GM10248 (cell line): ENCODE measurements at places on chromosomes 13 and 19.

- no peak for DNase-seq
These were observed 7.5 kb upstream of the SACS start for GRCh38 chr13:23440821-23441618.

DNA sequence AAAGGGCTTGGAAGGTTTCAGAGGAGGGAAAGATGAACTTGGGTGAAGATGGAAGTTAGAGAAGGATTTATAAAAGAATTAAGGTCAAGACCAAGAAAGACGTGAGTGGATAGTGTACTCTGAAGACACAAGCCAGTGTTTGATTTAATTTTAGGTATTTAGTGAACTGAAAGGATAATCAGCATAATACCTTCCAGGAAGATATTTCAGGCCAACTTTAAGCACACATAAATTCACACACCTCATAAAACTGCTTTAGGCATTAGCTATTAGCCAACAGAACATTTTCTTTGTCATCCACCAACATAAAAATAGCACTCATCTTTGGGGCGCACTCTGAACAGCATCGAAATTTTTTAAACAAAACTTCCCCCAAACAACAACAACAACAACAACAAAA, 71.7 kb upstream of the CSNK1A1L start:
- no peak for DNase-seq

DNA sequence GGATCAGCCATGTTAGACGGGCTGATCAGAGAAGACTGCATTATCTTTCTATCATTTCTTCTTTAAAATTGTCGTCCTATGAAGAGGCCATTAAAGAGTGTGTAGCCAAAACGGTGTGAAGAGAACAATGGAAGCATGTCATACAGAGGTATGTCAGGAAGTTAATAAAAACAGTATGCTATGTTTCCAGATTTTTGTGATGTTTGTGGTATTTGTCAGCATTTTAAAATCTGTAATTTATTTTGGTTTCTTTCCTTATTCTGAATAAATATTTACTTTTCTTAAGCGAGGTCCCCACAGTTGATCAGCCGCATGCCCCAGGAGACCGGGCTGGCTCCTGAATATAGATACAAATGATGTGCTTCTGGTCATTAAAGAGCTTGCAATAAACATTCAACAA, 142.9 kb upstream of the SERP2 start:
- no peak for DNase-seq

GRCh38 chr13:20174656-20175405, 14.0 kb upstream of the GJA3 start:
- peak; percentile 71 for DNase-seq

- DNase-seq = peak; percentile 1
These were observed 181.9 kb downstream of the PCDH9 start for GRCh38 chr13:67048084-67048820.

DNA sequence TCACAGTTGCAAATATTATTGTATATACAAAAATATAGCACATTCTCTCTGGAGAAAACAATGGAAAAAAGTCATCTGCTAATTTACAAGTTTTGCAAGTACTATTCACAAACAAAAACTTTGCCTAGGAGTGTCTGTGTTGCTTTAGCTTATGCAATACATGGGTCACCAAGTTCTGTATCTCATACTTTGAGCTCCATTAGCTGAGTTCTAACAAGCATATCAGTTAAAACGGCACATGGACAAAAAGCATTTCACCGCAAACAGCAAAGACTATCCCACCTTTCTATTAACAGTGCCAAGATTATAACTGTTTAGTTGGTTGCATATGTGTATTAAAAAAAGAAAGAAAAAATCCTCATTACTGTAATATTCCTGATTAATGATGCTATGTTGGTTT, 4.6 kb downstream of the SPRY2 start:
- no peak for DNase-seq

GRCh38 chr13:99383946-99384345, 76.7 kb upstream of the GPR183 start:
- no peak for DNase-seq

- DNase-seq = no peak
These were observed 174.1 kb upstream of the MYO16 start for GRCh38 chr13:108455320-108455719.

DNA sequence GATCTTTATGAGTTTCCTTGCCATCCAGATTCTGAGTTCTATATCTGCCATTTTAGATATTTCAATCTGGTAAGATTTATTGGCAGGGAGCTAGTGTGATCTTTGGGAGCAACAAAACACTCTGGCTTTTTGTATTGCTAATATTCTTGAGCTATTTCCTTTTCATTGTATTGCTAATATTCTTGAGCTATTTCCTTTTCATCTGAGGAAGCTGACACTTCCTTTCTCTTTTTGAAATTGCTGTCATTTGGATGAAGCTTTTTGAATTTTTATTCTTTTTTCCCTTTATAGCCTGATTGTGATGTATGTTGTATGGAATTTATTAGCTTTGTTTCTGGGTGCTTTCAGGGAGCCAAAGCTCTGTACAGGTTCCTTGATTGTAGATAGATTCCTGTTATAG, 873.5 kb upstream of the ATXN8OS start:
- no peak for DNase-seq

- DNase-seq = no peak
These were observed 167.5 kb upstream of the TMTC4 start for GRCh38 chr13:100842136-100842535.

DNA sequence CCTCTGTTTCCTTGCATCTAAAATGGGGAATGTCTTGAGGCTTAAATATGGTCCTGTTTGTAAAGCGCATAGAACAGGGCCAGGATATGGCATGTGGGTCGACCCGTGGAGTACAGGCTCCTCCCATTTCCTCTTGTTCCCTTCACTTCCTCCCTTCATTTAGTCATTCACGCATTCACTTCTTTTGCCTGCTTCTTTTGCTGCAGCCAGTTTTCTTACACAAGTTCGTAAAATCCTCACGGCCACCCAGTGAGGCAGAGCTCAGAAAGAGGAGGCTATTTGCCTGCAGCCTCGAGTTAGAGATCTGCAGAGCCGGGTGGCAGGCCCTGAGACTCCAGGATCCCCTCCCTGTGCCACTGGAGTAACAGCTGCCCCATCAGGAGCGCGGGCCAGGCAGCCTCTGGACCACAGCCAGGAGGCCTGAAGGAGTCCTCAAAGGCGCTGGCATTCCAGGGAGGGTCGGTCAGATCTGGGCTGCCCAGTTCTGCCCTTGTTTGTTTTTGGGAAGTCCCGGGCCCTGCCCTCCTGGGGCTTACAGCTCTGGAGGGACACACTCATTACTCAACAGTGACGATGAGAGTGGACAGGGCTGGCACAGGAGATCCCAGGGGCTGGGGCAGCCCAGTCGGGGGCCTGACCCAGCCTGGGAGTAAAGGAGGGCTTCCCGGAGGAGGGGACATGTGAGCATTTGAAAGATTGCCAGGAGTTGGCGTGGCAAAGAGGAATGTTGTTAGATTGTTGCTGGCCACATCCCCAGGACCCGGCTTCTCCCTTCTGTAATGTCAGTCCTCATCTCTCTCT, 4.6 kb downstream of the PPP5C start:
- DNase-seq = peak; percentile 27

DNA sequence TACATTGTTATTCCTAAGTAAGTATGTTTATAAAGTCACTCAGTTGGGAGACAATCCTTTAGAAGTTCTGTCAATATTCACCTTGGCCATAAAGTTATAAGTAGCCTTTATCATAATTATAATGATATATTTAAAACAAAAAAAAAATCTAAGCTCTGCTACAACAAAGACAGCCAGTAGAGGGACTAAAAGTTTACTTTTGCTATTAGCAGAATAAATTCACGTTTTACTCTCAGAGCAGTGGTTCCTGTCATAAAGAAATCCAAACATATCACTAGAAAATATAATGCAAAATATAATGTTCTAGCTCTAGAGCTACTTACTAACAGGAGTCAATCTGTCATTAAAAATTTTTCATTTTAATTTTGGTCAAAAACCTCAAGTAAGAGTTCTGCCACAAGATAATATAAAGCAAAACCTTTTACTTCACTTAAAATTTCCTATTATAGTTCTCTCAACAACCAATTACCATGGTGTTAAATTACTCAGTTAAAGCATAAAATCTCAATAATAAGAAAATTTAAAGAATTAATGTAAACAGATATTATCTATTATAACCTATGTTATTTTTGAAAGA, 17.7 kb downstream of the INTS6 start:
- no peak for DNase-seq

DNA sequence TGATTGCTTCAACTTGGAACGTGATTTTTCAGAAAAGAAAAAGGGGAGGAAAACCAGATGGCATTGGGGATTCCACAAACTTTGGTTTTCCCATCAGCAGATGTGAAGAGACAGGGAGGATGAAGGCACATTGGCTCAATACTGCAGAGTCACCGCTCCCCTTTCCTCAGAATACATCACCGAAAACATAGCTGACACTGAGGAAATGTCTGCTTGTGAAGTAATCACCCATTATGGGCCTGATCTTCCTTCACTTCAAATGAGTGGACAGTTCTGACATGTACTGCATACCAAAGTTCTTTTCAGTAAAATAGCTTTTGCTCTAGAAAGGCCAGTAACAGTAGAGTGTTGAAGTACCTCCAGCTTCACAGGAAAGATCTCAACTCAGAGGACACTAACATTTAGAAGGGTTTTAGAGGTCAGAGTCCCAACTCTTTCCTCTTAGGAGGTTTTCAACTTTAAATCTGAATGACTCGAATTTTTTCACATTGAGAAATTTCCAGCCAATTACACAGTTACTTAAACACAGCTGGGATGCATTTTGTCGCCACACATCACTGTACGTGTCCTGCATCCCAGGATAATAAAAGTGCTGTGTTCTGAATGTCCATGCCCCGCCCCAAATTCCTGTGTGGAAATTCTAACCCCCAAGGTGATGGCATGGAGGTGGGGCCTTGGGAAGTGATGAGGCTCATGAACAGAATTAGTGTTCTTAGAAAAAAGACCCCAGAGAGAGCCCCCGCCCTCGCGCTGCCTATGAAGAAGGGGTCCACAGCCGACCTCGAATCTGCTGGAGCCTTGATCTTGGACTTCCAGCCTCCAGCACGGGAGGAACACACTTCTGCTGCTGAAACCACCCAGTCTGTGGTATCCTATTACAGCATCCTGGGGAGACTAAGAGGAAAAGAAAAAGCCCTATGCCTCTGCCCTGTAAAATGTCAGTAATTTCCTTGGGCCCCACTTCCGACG, 77.7 kb downstream of the COL4A1 start:
- DNase-seq = no peak

- no peak for DNase-seq
These were observed 14.9 kb downstream of the HNRNPM start for GRCh38 chr19:8459520-8460270.

GRCh38 chr13:83100237-83100636, 782.0 kb downstream of the SLITRK1 start:
- DNase-seq = no peak

GRCh38 chr13:72561791-72562190, 165.6 kb downstream of the MZT1 start:
- no peak for DNase-seq

DNA sequence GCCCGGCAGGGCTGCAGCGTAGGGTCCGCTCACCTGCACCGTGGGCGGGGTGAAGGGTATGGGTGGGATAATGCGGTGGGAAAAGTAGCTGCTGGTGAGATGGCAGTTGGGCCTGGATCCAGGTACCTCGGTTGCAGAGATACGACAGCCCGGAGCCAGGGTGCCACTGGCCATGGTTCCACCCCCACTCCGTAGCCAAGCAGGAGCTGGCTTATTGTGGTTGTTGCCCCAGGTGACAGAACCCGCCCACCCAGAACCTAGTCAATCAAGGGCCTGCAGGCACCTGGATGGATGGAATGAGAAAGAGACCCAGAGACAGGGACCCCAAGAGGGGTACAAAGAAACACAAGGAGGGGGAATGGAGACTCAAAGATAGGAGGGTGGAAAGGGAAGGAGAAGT, 3.5 kb upstream of the LHB start:
- no peak for DNase-seq

DNA sequence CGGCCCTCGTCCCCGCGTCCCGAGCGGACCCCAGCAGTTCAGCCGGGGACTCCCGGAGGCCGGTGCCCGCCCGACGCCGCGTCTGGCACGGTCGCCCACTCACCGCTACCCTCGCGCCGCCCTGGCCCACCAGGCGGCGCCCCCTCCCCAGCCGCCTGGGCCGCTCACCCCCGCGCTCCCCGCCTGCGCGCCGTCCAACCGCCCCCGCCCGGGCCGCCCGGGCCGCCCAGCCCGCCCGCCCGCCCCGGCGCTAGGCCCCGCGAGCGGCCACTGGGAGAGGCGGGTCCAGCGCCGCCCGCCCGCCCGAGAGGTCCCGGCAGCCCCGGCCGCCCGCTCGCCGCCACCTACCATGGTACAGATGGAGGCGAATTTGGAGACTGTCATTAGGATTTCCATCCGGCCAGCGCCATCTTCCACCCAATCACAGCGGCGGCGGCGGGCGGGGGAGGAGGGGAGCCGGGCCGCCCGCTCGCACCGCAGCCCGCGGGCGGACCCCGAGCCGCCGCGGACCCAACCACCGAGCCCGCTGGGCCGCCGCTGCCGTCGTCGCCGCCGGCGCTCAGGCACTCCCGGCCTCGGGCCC, at the start of gene USP12:
Gene USP12, minus strand, starts transcription at position 568 of the 583 bp plus-strand sequence. Its CDS starts 172 bp downstream, at position 396.
- DNase-seq = peak; percentile 37

DNA sequence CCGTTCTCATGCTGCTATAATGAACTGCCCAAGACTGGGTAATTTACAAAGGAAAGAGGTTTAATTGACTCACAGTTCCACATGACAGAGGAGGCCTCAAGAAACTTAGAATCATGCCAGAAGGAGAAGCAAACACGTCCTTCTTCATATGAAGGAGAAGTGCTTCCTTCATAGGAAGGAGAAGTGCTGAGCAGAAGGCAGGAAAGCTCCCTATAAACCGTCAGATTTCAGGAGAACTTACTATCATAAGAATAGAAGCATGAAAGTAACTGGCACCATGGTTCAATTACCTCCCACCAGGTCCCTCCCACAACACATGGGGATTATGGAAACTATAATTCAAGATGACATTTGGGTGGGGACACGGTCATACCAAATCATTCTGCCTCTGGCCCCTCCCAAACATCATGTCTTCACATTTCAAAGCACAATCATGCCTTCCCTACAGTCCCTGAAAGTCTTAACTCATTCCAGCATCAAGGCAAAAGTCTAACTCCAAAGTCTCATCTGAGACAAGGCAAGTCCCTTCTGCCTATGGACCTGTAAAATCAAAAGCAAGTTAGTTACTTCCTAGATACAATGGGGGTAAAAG, 10.6 kb downstream of the ACOD1 start:
- DNase-seq = no peak
